ENCODE measurements at places on chromosomes 5 and 9.
A peak's percentile ranks its signal among the peaks of the same experiment; 100 is the strongest.

GRCh38 chr5:171428809-171429542 lies 9.5 kb downstream of the FGF18 start:
- no peak for DNase-seq

- DNase-seq = no peak
Observed at GRCh38 chr5:168734620-168735300, 155.6 kb upstream of the PANK3 start.

DNA sequence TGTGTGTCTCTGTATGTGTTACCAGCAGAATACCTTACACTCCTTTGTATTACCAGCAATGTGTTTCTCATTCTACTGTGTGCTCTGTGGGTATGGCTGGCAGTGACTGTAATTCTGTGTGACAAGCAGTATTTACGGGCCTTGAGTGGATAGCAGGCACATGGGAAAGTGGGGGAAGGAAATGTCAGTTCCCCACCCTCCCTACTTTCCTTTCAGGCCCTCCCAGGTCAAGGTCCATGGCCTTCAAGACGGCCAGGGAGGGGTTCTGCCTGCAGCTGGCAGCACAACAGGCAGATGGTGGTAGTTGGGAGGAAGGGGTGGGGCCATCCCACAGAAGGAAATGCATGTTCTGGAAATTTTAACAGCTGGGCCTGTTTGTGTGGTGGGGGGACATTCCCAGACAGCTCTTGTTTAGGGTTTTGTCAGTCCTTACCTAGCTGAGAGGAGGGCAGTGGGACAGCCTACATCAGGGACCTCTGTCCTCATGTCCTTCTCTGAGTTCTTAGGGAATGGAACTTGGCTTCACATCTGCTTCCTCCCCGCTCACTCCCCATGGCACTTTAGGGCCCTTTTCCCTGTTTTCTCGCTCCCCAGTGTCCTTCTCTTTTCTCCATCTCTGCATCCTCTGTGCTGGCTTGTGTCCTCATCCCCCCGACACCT lies 14.6 kb upstream of the TNIP1 start:
- DNase-seq = peak; percentile 22

DNA sequence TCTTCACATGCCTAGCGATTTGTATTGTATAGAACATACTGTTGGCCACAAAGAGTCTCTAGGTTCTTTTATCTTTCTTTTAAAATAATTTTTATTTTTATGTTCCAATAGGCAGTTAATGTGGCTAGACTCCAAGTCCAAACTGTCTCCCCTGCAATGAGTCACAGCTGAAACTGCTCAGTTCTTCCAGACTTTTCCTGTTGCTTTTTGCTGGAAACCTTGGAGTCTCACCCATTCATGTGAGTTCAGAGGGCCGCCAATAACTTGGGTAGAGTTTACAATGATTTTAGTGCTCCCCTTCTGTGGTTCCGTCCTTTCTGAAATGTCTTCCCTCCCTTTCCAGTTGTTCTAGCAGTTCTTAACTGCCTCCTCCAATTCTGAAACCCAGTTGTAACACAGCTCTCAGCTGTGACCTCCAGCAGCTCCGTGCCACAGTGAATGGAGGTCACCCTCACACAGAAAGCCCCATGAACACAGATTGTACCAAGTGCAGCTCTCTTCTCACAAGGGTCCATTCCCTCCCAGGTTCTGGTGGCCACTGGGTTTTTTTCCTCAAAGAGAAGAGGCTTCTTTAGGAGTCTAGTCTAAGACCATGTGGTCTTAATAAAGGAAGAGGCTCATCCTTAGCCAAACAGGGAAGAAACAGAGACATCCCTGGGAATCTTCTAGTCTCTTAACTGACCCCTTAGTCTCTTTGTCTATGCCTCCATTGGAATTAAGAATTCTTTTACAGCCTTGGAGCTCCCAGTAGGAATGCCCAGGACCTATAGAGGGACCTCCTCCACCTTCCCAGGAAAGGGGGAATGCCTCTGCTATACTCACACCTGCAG lies 198.5 kb downstream of the SPOCK1 start:
- DNase-seq = no peak

DNA sequence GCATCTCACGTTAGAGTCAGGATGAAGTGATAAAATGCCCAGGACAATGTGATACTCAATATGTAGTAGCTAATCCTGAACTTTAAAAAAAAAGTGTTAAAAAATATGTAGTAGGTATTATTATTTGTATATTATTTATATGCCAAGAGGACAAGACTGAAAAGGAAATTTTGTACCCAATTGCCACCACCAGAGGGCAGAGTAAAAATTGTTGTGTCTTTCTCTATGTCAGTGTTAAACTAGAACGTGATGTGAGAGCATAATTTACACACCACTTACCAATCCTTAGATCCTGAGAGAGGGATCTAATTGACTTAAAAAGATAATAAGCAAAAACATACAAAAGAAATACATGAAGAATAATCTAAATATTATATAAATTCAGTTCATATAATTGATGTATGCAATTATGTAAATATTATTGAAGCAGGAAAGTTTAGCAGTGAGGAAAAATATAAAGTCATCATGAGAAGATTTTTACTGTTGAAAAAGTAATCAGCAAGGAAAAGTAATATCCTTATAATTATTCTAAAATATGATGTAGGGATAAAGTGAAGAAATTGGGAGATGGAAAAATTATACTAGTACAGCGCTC lies 288.9 kb downstream of the RAB3C start:
- no peak for DNase-seq

- DNase-seq = no peak
Observed at GRCh38 chr5:56668996-56669395, 146.4 kb upstream of the MAP3K1 start.

GRCh38 chr9:127159325-127159801 lies 36.9 kb upstream of the ANGPTL2 start:
- no peak for DNase-seq

DNA sequence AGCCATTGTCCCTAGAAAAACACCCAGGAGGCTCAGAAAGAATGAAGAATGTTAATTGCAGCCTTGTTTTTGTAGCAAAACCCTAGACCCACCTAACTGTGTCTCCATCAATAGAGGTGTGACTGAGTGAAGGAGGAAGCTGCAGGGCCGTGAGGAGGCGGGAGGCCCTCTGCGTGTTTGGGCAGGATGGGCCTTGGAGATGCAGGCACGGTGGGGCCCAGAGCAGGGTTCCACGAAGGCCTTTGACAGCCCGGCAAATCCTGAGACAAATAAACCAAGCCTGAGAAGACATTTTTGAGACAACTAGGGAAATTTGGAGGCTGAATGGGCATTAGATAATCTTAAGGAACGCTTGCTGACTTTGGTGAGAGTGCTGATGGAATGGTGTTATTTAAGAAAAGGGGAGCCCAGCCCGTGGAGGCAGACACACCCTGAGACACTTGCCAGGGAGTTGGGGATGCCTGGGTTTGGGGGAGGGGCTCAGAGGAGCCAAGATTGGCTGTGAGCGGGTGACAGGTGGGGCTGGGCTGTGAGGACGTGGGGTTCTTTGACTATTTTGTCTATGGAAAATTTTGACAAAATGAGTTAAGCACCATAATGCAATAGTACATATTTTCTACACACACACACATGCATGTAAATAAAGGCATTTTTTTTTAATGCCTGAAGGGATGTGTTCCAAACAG lies 48.8 kb downstream of the BARX1 start:
- no peak for DNase-seq

- DNase-seq = no peak
Observed at GRCh38 chr5:109167586-109167985, 242.2 kb downstream of the PJA2 start.

GRCh38 chr5:164563370-164563769 lies 1058.0 kb downstream of the MAT2B start:
- DNase-seq = no peak

DNA sequence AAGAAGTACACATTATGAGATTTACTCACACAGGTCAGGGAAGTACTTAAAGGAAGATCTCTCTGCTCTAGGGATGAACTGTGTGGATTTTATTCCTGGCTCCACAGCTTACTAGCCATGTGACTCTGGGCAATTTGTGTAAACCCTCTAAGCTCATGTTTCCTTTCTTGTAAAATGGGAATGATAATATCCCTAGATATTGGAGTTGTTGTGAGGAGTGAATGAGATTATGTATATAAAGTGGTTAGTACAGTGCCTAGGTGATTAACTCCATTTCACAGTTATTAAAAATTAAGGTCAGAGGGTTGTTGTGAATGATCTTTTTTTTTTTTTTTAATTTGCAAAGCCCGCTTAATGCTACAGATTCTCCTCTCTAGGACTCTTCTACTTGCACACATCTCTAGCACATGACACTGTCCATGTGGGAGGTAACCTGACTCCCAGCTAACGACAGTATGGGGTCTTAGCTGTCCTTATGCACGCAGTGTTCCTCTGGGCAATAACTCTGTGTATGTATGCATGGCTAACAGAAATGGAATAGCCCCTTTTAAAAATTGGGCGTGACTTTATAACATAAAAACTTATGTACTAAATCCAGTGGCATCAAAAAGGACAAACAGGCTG lies 23.9 kb upstream of the MYOT start:
- DNase-seq = no peak

DNA sequence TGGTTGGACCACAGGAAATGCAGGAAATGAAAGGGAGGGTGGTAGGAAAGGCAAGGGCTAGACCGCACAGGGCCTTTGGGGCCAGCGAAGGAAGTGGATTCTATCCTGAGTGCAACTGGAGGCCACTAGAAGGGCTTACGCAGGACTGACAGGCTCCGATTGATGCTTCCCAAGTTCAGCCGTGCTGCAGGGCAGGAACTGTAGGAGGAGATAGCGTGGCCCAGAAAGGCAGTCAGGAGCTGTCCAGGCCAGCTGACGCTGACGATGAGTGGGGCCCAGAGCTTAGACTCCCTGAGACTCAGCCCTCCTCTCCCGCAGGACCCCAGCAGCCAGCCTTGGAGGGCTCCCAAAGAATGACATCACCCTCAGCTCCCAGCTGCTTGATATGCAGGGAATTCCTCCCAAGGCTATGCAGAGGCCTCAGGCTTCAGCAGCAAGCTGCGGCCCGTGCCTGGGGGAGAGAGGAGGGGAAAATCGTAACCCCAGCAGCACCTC lies 48.8 kb downstream of the KCNIP1 start:
- DNase-seq = peak; percentile 21

DNA sequence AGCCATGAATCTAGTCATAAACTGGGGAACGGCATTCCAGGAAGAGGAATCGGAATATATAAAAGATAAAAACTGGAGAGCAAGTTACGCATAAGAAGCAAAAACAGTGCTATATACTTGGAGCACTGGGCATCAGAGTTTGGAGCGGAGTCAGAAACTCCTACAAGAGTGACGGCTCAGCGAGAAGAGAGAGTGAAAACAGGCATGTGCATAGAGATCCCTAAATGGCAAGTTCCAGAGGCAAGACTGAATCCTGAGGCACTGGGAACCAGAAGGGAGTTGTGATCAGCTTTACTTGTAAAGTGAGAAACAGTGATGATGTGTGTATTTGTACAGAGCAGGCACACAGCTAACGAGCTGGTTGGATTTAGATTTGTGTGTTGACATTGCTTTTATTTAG lies 514.4 kb upstream of the TNC start:
- DNase-seq = no peak

DNA sequence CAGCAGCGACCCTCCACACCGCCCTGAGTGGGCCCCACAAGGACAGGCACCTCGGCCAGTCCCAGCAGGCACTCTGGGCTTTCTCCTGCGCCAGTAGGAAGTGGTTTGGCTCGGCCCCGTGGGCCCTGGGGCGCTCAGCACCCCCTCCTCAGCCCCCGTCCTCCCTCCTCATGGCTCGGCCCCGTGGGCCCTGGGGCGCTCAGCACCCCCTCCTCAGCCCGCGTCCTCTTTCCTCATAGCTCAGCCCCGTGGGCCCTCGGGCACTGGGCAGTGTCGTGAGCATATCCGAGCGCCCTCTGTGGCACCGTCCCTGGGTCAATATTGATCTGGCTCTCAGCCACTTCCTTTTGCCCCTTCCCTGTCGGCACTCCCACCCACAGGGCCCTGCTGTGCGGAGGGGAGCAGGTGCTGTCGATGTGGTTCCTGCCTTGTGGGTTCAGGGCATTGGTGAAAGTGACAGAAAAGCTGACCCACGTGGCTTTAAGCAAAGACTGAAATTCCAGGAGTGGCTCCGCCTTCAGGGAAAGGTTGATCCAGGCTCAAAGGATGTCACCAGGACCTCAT lies 5.5 kb upstream of the SCGB3A1 start:
- no peak for DNase-seq

DNA sequence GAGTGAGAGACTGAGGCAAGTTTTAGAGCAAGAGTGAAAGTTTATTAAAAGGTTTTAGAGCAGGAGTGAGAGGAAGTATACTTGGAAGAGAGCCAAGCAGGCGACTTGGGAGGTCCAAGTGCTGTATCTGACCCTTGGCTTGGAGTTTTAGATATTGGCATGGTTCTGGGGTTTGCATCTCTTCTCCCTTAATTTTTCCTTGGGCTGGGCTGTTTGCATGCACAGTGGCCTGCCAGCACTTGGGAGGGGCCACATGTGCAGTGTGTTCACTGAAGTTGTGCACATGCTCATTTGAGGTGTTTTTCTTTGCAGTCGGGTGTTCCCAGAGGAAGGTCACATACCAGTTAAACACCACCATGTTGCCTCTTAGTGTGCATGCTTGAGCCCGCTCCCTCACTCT lies 464.1 kb downstream of the DMRT2 start:
- no peak for DNase-seq

DNA sequence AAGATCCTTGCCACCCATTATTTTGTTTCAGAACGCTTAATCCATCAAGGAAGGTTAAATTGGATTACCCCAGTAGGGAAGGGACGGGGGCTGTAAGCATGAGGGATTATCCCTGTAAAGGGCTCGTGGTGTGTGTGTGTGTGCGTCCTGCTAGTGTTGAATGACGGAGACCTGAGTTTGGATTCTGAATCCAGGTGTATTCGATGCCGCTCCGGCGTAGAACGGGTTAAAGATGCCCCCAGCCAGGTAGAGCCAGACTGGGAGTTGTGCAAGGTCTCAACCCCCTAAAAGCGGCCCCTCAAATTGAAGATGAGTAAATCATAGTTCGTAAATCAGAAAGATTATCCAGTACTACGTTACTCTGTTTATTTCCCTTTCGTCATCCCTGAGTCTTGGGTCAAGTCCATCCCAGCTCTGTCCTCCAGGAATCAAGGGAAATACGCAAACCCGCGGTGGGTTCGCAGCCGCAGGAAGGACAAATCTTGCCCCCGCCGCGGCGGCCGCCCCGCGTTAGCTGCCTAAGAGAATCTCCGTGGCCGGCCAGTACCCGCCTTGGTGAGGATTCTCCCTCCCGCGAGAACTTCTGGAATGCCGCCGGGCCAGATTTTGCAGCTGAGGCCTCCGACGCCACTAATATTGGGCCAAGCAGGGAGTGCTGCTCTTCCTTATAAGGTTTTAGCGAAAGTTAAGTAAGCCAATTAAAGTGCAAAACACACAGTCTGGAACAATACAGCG lies 586 bp upstream of the MTAP start:
- no peak for DNase-seq
